ENCODE measurements at places on chromosomes 6 and 20.
A peak's percentile ranks its signal among the peaks of the same experiment; 100 is the strongest.

GRCh38 chr6:157123234-157123633 lies 200.1 kb downstream of the TMEM242 start:
- DNase-seq, result no peak

- DNase-seq, result no peak
Observed at GRCh38 chr6:14796974-14797762, 448.7 kb upstream of the JARID2 start.

DNA sequence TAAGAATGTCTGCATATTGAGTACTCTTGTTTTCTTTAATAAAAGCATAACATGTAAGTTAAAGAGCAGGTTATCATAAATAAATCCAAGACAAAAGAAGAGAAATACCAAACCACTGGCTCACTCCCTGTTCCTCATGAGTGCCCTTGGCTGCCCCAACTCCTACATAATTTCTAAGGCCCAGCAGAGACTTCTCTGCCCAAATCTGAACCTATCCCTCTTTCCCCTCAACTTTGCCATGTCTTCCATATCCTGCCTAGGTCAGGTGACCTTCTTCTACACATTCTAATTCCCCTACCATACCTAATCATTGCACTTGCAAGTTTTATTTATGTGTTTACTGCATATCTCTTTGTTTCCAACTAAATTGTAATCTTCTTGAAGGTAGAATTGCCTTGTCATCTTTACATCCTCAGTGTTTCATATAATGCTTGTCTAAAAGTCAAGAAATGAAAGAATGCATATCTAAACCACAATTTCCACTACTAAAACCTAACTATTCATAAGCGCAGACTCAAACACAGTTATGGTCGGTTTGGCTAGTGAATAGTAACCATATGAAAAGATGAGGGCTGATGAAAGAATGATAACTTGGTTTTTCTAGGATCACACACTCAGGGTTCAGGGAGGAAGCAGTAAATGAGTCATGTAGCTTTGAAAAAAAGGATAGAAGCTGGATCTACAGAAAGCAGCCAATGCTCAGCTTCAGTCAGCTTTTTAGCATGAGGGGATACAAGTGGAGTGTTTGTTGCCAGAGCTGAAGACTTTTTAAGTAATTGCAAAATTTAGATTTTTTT lies 53.3 kb upstream of the EYA4 start:
- peak; percentile 36 for DNase-seq

GRCh38 chr6:169189182-169189581 lies 64.5 kb downstream of the THBS2 start:
- DNase-seq, result no peak

GRCh38 chr6:10441655-10442009 lies 26.8 kb upstream of the TFAP2A start:
- DNase-seq, result no peak

DNA sequence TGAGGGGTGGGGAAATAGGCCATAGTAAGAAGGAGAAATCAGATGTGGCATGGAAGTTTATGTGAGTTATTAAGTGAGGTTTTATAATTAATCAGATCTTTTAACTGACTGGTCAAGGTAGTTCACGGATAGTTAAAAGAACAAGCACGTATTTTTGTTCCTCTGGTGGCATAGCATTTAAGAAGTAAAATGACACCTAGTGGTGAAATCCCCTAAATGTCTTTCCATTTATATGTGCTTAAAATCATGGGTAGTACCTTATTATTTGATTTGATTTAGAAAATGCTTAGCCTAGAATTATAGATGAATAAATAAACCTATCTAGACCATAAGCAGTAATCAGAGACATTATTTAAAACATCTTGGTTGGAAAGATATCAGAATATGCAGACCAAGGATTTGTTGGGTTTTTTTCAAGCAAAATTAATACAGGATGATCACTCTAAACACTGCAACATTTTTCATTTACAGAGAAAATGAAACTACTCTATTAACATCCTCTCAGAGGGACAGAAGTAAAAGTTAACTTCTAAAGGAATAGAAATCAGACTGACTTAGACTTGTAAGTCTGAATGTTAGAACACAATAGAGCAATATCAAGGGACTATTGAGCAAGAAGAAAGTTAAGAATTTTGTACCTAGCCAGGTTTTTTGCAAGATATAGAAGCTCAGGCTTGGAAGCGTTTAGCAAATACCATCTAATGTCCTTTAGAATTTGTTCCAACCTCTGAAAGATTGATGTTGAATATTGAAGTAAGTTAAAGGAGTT lies 81.1 kb downstream of the STXBP5 start:
- peak; percentile 71 for DNase-seq

DNA sequence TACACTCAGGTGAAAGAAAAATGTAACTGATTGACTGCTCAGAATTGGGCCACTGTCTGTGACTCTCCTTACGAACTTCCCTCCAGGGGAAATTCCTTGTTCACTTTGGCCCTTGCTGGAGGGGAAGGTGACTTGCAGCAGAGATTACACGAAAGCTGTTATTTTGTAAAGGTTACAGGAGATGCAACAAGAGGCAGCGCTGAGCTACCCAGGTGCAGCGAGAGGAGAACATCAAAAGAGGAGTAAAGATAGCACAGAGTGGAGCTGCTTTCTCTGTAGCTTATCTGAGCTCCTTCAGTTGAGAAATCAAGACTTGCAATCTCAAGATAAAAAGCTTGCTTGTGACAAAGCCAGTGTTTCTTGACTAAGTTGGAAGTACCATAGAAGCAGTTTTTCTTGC lies 144.6 kb downstream of the ARHGAP18 start:
- no peak for DNase-seq

DNA sequence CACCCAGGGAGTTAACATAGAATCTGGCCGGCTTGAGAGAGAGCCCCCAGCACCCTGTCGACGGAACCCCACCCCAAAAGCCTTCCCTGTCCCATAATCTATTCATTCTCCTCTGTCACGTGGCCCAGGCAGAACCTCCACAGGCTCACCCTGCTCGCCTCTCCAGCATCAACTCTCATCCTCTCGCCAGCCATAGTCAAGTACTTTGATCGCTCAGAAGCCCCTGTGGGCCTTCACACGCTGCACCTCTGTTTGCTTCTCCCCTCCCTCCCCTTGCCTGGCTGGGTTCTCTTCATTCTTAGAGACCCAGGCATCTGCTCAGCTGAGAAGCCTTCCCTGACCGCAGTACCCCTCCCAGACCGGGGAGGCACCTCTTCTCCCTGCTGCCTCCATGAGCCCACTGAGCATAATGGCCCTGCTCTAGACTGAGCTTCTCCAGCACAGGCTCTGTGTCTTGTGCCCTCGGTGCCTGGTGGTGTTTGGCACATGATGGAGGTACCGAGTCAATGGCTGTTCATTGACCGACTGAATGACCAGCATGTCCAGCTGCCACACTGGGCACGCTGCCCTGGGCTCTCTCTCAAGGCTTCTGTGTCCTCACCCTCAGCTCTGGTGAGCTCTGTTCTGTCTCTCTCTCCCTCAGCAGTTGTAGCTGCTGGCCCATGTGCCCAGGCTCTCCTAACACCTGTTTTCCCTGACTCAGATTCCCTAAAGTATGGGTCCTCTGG lies 33.7 kb downstream of the PKIG start:
- DNase-seq, result no peak

- no peak for DNase-seq
Observed at GRCh38 chr20:2738331-2739041, 45.9 kb downstream of the EBF4 start.

- DNase-seq, result peak; percentile 78
Observed at GRCh38 chr20:8940326-8940725, 128.6 kb upstream of the PLCB4 start.

GRCh38 chr6:29769336-29769735 lies 46.1 kb downstream of the HLA-F start:
- no peak for DNase-seq

- DNase-seq, result no peak
Observed at GRCh38 chr6:1644516-1645060, 34.9 kb downstream of the FOXC1 start.

- DNase-seq, result no peak
Observed at GRCh38 chr6:35585658-35586057, 73.0 kb upstream of the TULP1 start.

GRCh38 chr20:37346535-37347346 lies 801 bp downstream of the SRC start:
- no peak for DNase-seq

DNA sequence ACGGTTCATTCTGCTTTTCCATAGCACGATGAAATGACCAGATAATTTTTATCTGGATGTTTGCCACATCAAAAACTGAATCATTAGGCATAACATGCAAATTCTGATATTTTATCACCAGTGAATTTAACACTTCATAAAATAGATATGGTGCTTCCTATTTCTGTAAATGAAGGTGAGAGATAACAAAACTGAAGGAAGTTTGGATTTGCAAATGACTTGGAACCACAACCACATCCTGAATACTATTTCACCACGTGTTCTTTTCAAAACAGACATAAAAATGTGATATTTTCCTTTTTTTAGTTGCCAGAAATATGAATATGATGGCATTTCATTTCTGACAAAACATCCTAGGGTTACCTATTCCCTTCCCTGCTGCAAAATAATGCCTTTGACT lies 146.1 kb downstream of the EDN1 start:
- no peak for DNase-seq

- no peak for DNase-seq
Observed at GRCh38 chr6:41100871-41101287, 28.1 kb downstream of the NFYA start.

DNA sequence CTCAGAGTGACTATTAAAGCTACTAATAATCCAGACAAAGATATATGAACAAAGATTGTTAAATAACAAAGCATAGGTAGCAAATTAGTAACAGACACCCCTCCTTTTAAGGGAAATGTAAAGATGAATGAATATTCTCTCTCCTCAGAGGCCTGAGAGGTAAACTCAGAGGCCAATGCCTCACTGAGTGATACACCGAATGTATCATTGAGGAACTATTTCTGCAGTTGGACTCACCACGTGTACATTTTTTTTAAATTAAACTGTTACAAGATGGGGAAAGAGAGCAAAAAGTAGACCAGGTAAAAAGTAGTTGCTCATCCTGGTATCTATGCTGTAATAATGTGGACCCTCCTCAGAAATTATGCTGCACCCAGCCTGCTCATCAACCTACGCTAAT lies 72.3 kb upstream of the IPCEF1 start:
- no peak for DNase-seq

GRCh38 chr6:36350681-36351571 lies 14.2 kb upstream of the BNIP5 start:
- DNase-seq, result peak; percentile 92

DNA sequence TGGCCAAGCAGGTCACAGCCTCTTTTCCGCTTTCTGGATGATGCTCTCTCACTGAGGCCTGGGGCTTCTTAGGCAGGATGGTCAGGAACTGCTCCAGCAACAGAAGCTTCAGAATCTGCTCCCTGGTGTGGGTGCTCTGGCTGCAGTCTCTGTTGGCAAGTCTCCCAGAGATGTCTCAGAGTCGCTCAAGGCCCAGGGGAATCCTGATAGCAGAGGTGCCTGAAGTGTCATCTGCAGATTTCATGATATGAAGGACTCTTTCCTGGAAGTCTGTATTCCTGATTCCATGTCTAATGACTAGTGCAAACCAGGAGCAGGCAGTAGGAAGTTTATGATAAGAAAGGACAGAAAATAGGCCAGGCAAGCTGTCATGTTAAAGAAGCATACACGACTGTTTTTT lies 20.3 kb downstream of the ZSCAN31 start:
- DNase-seq, result peak; percentile 21

GRCh38 chr6:114747995-114748625 lies 405.3 kb upstream of the HS3ST5 start:
- peak; percentile 50 for DNase-seq

GRCh38 chr20:32858189-32858588 lies 534 bp upstream of the EFCAB8 start:
- DNase-seq, result no peak

- no peak for DNase-seq
Observed at GRCh38 chr20:63093966-63094766, 87.4 kb upstream of the BHLHE23 start.

DNA sequence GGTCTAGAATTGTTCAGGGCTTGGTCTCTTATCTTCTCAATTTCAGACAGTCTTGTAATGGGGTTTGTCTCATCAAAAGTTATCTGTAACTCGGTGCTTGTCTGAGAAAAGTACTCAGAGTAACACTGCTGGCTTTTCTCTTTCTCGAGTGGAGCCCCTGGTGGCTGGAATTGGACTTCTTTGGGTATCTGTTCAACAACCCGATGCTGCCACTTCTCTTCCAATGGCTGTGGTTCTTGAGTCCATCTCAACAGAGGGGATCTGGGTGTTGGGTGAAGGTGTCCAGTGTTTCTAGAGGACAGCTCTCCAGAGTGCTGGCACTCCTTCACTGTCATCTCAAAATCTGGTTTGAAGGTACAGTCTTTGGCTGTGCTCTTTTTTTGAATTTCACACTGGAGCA lies 24.6 kb downstream of the DST start:
- no peak for DNase-seq

DNA sequence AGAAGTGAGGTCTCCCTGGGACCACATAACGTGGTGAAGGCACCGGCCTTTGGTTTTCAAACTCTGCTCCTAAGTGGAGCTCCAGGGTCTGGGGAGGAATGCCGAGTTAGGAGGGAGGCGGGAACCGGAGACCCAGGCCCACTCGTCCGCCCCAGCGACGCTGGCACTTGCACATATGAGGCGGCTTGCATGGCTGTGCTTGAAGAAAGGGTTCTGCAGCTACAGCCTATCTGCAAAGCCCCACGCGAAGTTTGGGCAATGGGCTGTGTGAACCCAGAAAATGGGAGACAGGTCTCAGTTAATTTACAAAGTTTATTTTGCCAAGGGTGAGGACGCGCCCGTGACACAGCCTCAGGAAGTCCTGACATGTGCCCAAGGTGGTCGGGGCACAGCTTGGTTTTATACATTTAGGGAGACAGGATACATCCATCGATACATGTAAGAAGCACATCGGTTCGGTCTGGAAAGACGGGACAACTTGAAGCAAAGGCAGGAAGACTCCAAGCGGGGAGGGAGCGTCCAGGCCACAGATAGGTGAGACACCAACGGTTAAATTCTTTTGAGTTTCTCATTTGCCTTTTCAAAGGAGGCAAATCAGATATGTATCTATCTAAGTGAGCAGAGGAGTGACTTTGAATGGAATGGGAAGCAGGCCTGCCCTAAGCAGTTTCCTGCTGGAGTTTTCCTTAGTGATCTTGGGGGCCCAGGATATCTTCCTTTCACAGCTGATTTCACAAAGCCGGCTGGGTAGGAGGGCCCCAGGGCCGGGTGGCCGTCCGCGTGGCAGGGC lies 782 bp upstream of the PCMTD2 start:
- no peak for DNase-seq

- no peak for DNase-seq
Observed at GRCh38 chr6:80340686-80341085, 234.2 kb downstream of the BCKDHB start.

DNA sequence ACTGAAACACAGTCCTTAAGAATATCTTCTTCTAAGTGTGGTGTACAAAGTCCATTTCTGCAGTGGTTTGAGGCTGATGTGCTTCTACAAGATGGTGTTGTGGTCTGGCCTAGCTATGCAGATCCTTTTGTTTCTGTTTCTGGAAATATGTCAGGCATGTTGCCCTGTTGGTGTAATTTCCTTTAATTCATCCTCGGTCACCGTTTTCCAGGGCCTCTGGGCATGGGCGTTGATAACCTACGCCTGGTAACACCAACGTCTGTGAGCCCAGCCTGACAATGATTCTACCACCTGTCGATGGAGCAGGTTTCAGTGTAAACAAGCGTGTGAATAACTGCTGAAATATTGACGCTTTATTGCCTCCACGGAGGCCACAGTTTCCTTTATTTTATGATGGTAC lies 33.3 kb upstream of the AFDN start:
- DNase-seq, result no peak
